ENCODE measurements at places on chromosomes 5 and 9.

- no peak for DNase-seq
Measured at GRCh38 chr9:126953041-126953809, 38.6 kb downstream of the RALGPS1 start.

GRCh38 chr9:124259158-124259808 lies 1.5 kb downstream of the NEK6 start:
- DNase-seq, result peak; percentile 90

DNA sequence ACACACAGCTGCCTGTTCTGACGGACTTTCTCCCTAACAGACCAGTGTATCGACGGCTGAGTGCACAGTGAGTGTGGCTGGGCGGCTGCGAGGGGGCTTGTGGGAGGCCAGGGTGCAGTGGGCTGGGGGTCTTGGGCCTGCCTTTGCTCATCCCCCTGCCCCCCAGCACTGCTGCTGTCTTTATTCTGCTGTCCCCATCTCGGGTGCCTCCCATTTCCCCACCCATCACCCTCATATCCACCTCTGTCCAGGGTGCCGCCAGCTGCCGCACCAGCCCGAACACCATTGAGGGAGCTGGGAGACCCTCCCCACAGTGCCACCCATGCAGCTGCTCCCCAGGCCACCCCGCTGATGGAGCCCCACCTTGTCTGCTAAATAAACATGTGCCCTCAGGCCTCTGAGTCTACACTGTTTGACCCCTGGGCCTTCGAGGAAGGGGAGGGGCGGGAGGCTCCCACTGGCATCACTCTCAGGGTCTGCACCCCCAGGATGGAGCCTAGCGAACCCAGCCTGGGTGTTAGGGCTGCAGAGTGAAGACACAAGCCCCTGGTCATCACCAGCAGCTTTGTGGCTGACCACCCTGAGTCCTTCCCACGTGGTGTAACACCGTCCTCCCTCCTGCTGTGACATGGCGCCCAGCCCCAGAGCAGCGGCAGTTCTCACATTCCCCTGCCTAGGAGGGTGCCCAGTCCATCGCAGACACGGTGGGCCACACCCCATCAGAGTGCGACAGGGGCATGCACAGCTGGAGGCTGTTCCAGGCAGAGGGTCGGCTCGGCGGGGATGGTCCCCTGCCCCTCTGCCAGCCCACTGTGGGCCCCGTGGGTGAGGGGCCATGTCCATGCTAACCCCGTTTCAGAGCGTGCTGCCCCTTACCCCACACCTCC lies 4.0 kb downstream of the LCN2 start:
- no peak for DNase-seq

DNA sequence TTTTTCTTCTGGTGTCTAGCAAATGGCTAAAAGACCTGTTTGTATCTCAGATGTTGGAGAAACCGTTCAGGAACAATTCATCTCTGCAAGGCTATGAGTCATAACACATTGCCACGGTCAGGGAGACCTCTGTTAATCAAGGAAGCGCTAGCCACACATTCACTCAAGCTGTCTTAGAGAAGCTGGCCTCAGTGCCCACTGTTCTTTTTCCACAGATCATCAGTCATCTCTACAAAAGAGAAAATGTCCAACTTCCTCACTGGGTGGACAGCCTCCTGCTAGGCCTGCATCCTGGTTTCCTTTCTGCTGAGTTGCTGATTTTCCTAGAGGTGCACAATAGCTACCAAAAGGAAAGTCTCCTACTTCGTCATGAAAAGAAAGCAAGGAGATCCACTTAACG lies 360.5 kb downstream of the BNC2 start:
- no peak for DNase-seq

DNA sequence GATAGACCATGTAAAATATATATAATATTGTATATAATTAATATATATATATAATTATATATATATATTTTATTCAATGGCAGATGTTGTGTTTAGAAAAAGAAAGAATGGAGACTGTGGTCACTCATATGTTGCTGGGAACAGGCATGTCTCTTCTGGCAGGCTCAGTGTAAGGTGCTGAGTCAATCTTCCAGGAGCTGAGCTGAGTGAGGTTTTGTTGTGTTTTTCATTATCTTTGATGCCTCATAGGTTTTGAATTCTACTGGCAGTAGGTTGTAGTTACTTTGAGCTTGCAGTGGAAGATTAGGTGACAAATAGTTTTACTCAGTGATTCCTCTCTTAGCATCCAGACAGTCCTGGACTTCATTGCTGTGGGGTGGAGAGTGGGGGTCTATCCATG lies 561.3 kb downstream of the IRX1 start:
- no peak for DNase-seq

DNA sequence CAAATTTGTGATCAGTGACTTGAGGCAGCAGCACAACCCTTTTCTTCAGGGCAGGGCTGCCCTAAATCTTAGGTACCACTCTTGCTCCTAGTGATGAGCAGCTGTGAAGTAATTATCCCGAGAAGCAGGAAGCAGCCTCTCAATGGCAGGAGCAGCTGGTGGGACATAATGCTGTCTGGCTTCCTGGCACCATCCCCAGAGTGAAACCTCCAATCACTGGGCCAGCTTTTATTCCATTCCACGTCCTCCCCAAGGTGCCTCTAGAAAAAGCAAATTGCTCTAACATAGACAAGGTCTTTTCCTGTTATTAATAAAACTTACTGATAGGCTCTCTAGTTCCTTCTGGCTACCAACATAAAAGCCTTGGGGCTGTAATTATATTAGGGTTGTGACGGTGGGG lies 154.0 kb downstream of the FRMD3 start:
- no peak for DNase-seq

DNA sequence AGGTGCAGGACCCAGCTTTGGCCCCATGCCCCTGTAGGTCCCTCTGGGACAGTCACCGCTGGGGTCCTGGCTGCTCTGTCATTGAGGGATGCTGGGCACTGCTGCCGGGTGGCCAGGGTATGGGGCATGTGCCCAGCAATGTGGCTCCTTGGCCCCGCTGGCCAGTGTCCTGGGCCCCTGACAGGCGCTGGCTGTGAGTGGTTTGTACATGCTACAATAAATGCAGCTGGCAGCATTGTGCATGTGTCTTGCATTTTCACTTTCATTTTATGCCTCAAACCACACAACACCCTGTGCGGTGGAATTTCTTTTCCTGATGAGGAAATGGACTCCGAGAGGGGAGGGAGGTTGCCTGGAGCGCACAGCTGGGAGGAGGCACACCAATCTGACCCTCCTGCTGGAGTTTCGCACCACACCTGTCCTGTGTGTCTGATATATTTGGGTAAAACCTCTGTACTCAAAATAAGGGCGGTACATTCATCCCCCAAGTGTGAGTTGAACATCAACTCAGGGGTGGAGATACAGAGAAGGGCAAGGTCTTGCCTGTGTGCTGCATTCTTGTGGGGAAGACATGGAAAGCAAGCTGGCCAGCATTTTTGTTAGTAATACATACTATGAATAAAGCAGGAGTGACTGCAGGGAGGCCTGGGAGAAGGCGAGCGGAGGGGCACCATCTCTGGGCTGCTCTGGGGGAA lies 11.7 kb downstream of the TSPAN17 start:
- DNase-seq, result peak; percentile 64

- DNase-seq, result no peak
Measured at GRCh38 chr5:128572051-128572929, 34.2 kb upstream of the FBN2 start.

DNA sequence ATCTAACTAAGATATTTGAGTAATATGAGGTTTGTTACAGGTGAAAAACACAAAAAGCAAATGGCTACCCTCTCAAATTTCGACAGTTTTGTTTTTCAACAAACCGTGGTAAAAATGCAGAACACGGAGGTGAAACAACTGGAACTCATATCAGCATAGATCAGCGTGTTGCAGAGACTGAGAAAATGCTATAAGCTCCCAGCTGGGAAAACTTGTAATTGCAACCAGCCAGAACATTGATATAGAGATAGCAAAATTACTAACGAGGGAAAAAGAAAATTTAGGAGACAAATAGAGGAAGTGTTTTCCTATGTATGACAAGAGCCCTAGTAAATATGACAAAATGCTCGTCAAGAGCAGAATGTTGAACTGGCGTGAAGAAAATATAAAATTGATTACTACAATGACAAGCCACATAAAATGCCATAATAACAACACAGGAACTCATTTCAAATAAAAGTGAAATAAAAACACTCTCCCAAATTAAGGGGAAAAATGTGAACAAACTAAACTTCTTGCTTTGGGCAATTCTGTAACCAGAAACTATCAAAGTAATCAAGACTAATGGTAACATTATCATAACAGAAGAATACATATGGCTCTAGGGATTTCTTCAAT lies 1989.8 kb downstream of the EFNA5 start:
- no peak for DNase-seq

DNA sequence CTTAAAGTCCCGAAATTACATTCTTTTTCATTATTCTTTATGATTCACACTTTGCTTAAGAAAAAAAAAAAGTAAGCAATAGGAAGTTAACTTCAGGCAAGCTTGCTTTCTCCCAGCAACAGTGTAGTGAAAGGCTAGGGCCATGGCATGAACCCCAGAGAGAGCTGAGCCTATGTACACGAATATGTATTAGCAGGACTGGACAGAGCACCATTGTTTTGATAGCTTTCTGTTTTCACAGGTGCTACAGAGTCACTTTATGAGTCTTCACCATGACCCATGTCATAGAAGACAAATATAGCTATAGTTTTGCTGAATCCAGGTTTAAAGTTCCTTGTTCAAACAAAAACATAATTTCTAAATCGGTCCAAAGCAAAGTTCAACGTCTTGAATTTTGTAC lies 199.2 kb downstream of the ADAMTSL1 start:
- no peak for DNase-seq

Measured in ureter (tissue), 1 donor.